ENCODE measurements at places on chromosomes 6 and 20.

DNA sequence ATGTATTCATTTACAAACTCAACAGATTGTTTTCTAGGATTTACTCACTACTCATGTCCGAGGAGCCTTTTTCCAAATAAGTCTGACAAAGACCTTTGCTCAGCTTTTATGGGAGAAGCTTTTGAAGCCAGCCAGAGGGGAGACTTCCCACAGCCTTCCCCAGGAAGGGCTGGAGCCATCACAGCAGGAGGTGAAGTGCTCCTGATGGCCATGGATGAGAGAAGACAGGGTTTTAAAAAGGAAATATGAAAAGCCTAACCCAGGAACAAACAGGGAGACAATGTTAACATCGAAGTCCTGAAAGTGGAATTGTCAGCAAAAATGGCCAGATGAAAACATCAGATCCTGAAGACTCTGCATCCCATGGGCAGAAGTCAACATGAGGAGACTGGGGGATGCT lies 11.6 kb upstream of the TAGAP start:
- DNase-seq = no peak

DNA sequence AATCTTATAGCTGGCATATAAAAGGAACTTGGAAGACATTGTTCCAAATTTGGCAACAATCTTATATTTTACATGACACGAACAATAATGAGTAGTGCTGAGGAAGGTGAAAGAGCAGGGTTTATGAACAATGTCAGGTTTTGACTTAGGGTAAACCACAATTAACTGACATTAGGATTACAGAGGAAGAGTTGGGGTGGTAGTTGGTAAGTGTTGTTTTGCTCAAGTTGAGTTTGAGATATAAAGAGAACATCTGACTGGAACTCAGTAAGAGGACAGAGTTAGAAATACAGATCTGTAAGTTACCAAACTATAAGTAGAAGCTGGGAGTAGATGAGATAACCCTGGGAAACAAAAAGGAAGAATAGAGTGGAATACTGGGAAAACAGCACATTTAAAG lies 15.1 kb downstream of the RTN4IP1 start:
- DNase-seq = no peak

- DNase-seq = no peak
These were observed 260.0 kb downstream of the C6orf118 start for GRCh38 chr6:165049362-165049761.

DNA sequence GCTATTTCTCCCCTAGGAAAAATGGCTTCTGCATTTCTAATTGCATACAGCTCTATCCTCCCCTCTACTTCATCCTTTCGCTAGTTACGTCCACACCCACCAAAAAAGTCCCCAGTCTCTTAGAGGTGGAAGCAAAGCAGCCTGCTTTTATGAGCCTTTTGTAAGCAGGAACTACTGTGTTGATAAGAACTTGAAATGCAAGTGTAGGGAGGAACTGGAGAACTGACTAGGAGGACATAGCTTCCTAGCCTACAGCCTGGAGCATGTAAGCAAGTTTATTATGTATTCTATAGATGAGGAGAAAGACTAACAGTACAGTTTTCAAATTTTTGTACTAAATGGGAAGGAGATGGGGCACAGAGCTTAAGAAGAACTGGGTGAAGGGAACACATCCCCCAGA lies 10.3 kb downstream of the ARHGAP18 start:
- no peak for DNase-seq

DNA sequence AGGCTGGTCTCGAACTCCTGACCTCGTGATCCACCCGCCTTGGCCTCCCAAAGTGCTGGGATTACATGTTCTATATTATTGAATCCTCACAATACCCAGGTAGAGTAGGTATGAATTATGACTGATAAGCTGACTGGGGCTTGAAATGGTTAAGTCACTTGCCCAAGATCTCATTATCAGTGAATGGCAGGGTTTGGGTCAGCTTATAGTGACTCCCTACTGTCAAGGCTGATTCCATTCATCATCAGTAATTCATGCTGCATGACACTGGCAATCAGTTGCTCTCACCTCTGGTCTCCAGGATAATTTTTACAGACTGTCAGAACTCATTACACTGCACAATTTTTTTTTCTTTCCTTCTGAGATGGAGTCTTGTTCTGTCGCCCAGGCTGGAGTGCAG lies 127.6 kb downstream of the KIF13A start:
- no peak for DNase-seq

- no peak for DNase-seq
These were observed 1.4 kb downstream of the CDC5L start for GRCh38 chr6:44388887-44389286.

GRCh38 chr20:37773291-37773826 lies 79.5 kb downstream of the CTNNBL1 start:
- DNase-seq = no peak

DNA sequence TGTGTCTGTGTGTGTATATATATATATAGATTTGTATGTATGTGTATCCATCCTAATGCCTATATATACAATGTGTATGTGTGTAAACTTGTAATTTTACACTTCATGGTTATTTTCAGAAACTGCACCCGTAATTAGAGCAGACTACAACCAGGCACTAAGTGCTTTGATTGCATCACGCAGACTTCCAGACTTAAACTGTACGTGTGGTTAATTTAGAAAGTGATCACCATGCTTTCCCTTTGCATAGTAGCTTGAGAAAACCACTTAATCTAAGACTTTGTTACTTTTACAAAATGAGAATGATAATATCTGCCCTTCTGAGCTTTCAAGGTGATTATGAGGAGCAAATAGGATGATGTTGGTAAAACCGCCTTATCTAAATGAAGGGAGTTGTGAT lies 50.1 kb upstream of the E2F3 start:
- no peak for DNase-seq

DNA sequence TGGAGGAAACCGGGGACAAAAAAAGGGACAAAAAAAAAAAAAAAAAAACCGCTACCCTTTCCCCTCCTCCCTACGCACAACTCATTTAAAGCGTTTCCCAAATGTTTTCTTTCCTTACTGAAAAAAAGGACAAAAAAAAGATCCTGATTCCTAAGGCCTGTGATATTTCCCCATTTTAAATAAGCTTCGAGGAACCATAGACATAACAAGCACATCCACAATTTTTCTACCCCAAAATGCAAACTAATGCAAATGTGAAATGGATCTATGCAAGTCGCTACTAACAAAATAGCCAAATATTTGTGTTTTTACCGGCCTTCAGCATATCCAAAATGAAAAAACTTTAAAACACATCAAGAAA lies 1.4 kb upstream of the ZNF217 start:
- DNase-seq = no peak

DNA sequence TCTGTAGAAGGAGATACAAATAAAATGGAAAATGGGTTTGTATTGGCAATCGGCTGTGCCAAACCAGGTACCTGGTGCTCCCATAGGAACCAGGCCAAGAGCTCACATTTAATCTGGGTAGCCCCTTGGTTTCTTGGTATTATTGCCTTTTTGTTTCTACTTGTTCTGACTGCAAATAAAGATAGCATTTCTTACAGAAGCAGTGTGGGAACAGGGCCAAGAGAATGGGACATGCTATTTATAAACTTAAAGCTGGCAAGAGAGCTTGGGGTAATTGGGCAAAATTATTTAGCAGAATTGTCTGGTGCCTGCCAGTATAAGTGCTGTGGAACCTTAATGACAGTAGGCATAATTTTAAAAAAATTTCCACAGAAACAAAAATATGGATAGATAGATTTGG lies 113.5 kb upstream of the GLP1R start:
- no peak for DNase-seq

DNA sequence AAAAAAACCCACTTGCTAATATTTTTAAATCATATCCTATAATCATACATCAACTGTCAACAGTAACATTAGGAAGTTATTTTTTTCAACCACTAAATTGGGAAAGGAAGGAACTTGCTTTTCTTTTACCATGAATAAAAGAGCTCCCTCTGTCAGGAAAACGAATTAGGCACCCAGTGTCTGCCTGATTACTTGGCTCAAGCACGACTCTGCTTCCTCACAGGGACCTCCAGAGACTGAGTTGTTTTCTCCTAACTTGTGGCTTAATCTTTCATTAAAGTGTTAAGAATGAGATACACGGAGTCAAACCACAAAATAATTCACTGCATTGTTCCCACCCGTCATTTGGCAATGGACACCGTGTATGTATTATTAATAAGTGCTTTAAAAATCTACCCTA lies 1405.1 kb upstream of the EYS start:
- DNase-seq = no peak

DNA sequence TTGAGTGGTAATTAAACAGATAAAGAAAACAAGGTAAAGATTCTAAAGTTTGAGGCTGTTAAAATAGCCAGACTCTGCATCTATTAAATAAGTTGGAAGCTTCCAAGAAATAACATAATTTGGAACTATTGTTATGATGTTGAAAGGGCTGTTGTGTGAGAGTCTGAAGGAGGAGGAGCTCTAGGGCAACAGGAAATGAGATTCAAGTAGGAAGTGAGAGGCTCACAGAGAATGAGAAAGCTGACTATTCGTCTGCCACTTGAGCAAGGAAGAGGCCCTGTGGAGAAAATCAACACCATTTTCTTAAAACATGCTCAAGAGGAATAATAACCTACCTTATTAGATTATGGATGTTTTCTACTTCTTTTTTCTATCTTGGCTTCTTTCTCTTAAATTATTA lies 185.2 kb downstream of the SLC24A3 start:
- no peak for DNase-seq

GRCh38 chr20:60167812-60168211 lies 209.6 kb downstream of the CDH26 start:
- DNase-seq = no peak

DNA sequence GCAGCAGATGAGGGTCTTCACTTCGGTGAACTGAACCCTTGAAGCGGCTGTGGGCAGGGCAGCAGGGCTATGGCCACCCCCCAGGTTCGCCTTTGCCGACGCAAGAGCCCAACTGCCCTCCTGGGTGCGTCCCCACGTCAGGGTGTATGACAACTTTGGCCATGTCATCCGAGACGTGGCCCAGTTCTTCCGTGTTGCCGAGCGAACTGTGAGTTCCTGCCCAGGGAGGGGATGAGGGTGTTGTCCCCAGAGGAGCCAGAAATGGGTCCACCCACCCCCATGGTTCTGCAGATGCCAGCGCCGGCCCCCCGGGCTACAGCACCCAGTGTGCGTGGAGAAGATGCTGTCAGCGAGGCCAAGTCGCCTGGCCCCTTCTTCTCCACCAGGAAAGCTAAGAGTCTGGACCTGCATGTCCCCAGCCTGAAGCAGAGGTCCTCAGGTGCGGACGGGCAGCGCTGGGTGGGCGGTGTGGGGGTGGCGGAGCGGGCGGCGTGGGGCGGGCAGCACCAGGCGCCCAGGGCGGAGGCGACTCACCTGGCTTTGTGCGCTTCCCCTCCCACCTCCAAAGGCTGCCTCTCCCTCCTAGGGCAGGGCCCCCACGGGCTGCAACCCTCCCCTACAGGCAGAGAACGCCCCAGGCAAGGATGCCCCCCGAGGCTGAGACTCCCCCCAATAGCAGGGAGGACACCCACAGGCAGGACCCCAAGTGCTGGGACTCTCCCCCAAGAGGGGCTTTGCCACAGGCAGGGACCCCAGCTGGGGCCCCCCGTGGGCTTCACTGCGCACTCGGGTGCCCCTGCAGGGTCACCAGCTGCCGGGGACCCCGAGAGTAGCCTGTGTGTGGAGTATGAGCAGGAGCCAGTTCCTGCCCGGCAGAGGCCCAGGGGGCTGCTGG lies 6.2 kb upstream of the TNFRSF6B start:
- DNase-seq = no peak

DNA sequence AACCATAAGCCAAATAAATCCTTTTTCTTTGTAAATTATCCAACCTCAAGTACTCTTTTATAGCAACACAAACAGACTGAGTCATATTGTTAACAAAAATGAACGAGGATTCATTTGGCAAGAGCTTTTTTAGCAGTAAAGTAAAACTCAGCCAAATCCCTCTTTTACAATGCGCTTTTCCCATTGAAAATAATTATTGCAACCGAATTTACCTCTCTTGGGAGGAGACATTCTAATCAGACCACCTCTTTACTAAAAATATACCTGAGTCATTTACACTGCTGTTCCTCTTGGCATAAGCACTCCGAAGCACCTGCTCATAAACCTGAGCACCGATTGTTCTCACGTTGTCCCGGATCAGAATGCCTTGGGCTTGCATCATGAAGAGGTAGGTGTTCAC lies 57.4 kb downstream of the B4GALT5 start:
- DNase-seq = no peak

- peak; percentile 96 for DNase-seq
These were observed at the start of gene RPP40 for GRCh38 chr6:5003604-5004372. Gene RPP40, minus strand, starts transcription at chr6:5004037. Its CDS starts 35 bp downstream, at chr6:5004002.

GRCh38 chr6:16470502-16471221 lies 232.3 kb downstream of the GMPR start:
- DNase-seq = no peak

DNA sequence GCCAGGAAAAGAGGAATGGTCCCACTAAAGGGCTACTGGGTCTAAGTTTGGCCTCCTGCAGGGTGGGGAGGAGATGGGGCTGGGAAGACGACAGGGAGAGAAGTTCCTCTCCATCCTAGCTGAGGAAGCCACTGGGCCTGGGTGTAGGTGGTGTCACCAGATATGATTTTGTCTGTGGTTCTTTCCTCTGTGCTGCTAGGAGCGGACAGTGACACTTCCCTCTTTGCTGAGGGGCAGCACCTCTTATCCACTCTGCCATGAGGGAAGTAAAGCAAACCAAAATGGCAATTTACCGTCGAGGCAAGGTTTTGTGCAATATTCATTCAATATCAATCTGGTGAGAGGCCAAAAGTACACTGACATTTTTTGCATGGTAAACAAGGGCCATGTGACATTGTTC lies 33.0 kb upstream of the NR2E1 start:
- no peak for DNase-seq

DNA sequence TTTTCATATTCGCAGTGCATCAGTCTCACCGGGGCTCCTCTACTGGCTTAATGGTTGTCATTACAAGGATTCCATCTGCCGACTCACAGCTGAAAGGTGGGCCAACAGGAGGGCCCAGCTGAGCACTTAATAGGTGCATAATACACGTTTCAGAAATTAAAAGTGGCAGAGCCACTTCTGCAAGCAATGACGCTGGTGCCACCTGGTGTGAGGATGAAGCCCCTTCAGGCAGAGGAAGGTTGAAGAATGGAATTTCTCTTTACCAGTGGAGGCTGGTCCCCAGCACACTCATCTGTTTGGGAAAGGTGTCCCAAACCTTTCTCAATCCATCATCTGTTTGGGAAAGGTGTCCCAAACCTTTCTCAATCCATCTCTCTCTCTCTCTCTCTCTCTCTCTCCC lies 8.2 kb upstream of the STMND1 start:
- DNase-seq = no peak

- peak; percentile 59 for DNase-seq
These were observed 625.4 kb downstream of the QKI start for GRCh38 chr6:164039954-164040375.

- no peak for DNase-seq
These were observed 25.4 kb downstream of the ZKSCAN8 start for GRCh38 chr6:28167068-28167467.
